CD4-positive, alpha-beta T cell treated with Interleukin-15 for 4 hours (primary cell): ENCODE measurements at places on chromosomes 7 and 10.

DNA sequence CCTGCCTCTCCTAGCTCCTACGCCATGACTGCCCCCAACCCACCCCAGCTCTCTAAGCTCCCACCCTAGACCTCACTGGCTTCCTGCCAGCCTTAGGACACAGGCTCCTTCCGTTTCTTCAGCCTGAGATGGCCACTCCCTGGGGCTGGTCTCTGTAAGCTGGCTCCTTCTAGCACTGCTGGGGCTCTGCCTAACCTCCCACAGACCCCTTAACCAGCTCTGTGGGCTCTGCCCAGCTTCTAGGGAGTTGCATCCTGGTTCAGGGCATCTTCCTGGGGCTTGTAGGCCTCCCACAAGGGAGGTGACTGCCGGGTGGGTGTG is 478.6 kb upstream of the KLF6 start:
- no peak for DNase-seq

- DNase-seq, result no peak
Observed at GRCh38 chr7:70542750-70543376, 589.1 kb upstream of the GALNT17 start.

GRCh38 chr10:43350156-43350555 is 21.3 kb upstream of the FXYD4 start:
- DNase-seq, result no peak

GRCh38 chr7:138658889-138659288 is 42.3 kb downstream of the SVOPL start:
- no peak for DNase-seq

DNA sequence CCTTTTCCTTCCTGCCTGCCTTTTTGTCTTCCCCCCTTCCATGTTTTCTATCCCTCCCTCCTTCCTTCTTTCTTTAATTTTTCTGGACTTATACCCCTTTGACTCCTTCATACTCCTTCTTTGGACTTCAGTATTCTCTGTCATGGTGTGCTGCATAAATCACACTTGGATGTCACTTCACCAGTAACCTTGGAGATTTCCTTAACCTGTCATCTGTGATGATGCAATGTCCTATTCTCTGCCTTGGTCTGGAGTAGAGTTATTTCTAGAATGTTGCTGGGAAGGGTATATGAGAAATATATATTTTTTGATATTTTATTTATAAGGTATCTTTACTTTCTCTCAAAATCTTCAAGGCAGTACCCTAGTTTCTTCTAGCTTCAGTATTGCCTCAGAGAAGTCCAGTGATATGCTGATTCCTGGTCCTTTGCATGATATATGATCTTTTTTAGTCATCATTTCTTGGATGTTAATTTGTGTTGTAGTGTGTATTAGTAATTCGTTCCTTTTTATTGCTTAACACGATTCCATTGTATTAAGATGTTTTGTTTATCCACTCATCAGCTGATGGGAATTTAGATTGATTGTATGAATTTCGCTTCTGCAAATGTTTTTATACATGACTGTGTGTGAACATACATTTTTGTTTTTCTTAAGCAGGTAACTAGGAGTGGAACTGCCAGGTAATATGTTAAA is 206.9 kb upstream of the MBL2 start:
- no peak for DNase-seq

GRCh38 chr10:102120991-102121738 is 997 bp upstream of the LDB1 start:
- no peak for DNase-seq
